Fibroblast of upper back skin (primary cell): ENCODE measurements at places on chromosomes 13 and 19.
A peak's percentile ranks its signal among the peaks of the same experiment; 100 is the strongest.

DNA sequence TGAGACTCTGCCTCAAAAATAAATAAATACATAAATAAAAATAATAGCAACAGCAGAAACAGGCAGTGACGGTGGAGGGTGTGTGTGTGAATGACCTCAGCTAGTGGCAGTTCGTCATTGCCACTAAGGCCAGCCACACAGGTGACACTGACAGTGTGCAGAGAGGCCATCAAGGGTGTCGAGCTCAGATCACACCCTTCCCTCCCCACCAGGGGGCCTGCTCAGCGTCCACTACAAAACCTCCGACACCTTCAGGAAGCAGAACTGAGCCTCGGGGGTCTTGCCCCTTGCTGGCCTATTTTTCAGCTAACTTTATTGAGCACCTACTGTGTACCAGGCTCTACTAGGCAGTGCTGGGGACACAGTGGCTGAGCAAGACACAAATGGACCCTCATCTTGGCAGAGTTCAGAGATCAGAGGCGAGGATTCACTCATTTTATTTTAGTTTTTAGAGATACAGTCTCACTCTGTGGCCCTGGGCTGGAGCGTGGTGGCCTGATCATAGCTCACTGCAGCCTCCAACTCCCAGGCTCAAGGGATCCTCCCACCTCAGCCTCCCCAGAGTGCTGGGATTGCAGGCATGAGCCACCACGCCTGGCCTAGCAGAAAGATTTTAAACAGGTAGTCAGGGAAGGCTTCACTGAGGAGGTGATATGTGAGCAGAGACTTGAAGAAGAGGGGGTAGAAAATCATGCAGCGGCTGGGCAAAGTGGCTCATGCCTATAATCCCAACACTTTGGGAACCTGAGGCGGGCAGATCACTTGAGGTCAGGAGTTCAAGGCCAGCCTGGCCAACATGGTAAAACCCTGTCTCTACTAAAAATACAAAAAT is 30.3 kb upstream of the SEMA6B start:
- no peak for DNase-seq

DNA sequence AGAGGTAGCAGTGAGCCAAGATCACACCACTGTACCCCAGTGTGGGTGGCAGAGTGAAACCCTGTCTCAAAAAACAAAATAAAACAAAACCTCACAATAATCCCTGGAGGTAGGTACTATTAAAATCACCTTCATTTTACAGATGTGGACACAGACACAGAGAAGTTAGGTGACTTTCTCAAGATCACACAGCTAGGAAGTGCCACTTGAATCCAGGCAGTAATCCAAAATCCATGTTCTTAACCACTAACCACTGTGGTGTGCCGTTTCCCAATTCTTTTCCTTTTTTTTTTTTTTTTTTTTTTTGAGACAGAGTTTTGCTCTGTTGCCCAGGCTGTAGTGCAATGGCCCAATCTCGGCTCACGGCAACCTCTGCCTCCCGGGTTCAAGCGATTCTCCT is 9.0 kb downstream of the PPP1R14A start:
- DNase-seq = no peak

GRCh38 chr19:16830679-16831078 is 1.5 kb downstream of the SIN3B start:
- peak; percentile 25 for DNase-seq

GRCh38 chr13:95251641-95252040 is 49.6 kb downstream of the ABCC4 start:
- peak; percentile 52 for DNase-seq

GRCh38 chr19:46069806-46070341 is 29.1 kb upstream of the IGFL4 start:
- peak; percentile 94 for DNase-seq

DNA sequence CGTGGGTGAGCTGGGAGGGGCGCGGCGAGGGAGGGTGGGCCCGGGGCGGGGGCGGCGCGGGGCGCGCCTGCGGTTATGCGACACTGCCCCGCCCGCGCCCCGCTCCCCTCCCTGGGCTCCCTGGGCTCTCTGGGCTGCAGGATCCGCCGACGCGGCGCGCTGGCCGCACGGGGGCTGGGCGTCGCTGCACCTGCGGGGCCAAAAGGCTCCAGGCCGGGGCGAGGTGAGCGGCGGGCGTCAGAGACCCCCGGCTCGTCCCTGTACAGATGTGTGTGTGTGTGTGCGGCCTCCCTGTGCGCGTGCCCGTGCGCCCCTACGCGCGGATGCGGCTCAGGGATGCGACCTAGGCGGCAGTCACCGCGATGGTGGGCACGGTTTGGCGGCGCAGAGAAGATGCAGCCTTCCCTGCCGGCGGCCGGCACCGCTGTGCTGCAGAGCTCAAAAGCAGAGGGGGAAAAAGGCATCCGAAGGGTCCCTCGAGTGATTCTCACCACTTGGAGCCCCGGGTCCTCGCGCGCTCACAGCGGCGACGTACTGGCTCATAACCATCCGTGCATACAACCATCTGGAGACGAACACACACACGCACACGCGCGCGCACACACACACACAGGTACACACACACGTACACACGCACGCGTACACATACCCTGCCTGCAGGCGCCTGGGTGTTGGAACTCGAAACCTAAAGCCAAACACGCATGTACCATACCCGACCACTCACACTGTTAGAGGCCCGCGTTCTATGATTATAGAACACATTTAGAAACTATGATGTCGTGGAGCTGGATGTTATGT is 709 bp downstream of the ATP8A2 start:
- DNase-seq = no peak

DNA sequence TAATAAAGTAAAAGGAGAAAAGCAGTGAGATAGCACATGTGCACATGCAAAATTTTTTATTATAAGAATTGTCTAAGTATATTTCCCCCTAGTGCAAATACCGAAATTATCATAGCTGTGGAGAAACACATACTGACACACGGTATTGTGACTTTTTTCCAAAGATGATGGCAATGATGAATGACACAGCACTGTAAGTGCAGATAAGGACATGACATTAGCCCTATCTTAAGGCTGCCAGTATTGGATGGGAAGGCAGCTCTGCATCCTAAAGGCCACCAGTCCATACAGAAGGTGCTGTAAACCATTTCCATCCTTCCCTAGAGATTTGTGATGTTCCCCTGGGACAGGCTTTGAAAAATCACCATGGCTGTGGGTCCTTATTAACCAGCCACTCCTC is 11.5 kb upstream of the MICU2 start:
- no peak for DNase-seq

GRCh38 chr19:1009041-1009980 is 9.1 kb downstream of the GRIN3B start:
- DNase-seq = peak; percentile 11
